NCI-H460 (cell line): ENCODE measurements at places on chromosomes 2 and 18.

DNA sequence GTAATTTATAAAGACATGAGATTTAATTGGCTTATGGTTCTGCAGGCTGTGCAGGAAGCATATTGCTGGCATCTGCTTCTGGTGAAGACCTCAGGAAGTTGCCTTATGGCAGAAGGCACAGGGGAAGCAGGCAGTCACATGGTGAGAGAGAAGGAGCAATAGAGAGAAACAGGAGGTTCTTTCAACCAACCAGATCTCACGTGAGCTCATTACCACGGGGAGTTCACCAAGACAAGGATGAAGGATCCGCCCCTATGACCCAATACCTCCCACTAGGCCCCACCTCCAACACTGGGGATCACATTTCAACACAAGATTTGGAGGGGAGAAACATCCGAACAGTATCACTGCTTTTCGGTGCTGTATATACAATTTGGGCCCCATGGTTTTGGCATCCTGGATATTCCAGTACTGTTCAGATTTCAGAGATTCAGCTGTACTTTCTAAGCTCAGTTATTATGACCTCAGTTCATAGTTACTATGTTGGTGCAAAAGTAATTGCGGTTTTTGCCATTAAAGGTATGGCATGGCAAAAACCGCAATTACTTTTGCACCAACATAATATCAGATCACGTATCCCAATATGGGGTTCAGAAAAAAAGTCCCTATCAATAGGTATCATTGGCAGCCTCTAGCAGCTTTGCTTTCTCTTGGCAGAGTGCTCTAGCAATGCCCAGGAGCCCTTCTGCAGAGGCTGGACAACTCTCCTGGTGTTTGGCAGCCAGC lies 189.6 kb upstream of the SIX3 start:
- DNase-seq: no peak

- no peak for DNase-seq
Observed at GRCh38 chr18:55509631-55510324, 78.2 kb downstream of the TCF4 start.

DNA sequence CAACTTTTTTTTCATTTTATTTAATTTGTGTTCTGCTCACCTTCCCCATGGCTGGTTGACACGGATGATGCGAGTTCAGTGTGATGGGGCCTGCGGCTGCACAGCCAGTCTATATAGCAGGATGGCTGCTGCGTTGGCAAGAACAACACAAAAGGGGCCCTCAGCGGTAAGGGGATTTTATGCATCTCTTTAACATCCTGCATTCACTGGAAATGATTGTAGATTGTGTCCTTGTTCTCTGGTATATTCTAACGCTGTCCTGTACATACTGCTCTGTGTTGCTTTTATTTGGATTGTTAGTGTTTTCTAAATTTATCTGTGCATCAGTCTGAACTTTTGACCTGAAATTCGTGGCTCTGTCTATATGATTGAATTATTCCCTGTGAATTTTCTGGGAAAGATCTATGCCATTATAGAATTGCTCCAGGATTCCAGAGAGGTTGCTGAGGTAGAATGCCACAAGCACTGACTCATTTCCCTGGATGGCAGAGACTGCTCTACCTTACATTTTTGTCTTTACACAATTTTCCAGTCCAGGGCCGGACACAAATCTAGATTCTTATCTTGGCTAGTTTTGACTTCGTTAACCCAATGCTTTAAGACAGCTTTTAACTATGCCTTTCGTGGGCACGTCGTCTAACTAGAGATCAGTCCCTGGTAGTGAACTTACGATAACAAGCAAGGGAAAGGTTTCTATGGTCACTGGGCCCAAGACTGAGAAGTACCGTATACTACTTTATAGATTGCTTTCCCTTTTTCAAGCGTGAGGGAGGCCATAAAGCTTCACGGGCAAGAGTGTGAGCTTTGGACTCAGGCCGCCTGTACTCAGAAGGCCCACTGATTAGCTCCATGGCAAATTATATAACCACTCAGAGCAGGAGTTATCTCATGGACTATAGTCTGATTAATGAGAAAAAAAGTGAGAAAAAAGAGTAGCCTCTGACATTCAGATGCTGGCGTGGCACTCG lies at the start of gene CRYGC:
CRYGC (minus strand) TSS at position 85 of the 968 bp plus-strand sequence; CDS start at position 49, 36 bp downstream.
- DNase-seq: no peak

DNA sequence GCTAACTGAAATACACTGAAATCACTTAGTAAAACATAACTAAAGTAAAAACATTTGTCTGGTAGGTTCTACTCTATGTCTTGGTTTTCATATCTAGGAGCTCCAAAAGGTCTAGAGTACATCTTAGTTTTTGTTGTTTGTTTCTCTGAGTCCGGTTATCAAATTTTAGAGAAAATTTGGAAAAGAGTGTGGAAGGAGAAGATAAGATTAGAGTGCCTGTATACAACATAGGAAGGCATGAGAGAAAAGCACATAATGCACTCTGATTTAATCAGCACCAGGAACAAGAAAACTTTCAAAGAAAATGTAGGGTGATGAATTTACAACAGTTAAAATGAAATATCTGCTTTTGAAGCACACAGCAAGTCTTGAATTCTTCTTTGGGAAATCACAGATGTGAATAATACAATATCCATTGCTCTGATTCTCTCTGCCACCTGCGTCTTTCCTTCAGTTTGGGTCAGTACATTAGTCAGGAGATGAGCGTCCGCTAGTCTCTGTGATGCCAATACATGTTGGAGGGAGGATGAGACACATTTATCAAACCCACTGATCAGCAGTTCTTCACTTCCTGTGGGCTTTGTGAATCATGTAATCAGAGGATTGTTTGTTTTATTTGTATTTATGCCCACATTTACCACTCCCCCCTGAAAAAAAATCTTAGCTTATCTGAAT lies 477.8 kb upstream of the GCFC2 start:
- no peak for DNase-seq

GRCh38 chr2:42249887-42250286 lies 80.7 kb downstream of the EML4 start:
- DNase-seq: no peak

DNA sequence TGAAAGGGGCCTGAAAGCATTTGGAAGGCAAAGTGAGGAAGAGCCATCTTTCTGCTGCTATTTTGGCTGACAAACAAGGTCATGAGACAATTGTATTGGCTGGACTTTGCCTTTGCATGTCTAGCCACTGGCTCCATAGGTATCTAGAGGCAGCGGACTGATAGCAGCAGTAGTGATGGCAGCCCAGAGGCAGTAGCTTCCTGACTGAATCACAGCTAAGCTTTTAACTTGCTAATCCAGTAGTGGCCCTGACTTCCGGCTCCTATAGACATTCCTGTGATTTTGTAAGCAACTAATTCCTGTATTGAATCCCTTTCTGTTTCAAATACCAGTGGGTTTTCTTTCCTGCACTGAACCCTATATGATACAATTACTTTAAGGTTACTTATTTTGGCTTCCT lies 69.8 kb upstream of the PDE1A start:
- no peak for DNase-seq

DNA sequence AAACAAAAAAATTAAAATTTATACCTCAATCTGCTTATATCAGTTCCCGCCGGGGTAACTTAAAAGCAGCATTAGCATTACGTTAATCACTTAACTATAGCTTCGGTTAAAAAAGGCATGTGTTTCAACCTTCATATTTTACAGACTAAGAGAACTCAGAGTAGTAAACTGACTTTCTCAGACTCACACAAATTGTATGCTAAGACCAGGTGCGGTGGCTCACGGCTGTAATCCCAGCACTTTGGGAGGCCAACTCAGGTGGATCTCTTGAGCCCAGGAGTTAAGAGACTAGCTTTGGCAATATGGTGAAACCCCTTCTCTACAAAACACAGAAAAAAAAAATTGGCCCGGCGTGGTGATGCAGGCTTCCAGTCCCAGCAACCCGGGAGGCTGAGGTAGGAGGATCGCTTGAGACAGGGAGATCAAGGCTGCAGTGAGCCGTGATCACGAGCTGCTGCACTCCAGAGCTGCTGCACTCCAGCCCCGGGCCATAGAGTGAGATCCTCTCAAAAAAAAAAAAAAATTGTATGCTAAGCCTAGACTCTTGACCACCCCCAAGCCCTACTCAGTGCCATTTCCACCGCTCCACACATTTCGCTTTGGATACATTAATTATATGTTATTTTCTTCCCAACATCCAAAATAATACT lies 2.4 kb downstream of the HNRNPLL start:
- DNase-seq: no peak

DNA sequence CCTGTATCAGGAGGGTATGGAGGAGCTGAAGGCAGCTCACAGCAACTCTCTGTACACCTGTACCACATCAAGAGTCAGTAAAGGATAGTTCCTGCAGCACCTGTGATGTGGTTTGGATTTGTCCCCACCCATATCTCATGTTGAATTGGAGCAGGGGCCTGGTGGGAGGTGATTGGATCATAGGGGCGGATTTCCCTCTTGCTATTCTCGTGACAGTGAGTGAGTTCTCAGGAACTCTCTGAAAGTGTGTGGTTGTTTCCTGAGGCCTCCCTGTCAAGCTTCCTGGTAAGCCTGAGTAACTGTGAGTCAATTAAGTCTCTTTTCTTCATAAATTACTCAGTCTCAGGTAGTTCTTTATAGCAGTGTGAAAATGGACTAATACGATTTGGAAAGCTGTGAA lies 28.9 kb downstream of the OSBPL1A start:
- no peak for DNase-seq
